Lung microvascular endothelial cell (primary cell): ENCODE measurements at places on chromosomes 13 and 19. TPM values are rescaled to one million over a fixed set of nuclear protein-coding genes. Genes with fewer than 3 reads are reported as not detected.

BORA gene
- total RNA-seq: 2.8 and 3.7 TPM in 2 replicates

KIR3DL3 gene
- not detected in 2 replicates for total RNA-seq

LIM2 gene
- not detected in 2 replicates for total RNA-seq

GRCh38 chr13:58712191-58712590 is 1080.6 kb downstream of the PCDH17 start:
- no peak for DNase-seq

DNA sequence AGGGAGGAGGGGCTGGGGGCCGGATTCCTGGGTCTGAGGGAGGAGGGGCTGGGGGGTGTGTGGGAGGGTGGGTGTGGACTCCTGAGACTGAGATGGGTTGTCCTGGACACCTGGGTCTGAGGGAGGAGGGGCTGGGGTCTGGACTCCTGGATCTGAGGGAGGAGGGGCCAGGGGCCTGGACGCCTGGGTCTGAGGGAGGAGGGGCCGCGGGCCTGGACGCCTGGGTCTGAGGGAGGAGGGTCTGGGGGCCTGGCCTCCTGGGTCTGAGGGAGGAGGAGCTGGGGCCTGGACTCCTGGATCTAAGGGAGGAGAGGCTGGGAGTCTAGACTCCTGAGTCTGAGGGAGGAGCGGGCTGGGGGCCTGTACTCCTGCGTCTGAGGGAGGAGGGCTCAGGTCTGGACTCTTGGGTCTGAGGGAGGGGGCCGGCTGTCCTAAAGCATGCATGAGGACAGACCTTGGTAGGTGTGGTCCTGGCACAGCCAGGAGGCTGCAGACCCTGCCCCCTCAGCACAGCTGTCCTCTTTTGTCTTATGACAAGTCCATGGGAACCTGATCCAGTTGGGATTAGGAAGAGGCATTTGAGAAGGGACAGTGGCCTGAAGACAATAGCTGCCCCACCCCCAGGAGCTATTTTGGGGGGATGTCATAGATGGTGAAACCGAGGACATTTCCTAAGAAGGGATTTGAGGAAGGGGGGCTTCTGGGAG is 1.3 kb downstream of the TNNT1 start:
- no peak for DNase-seq
